ENCODE measurements at places on chromosomes 11 and 22.
A peak's percentile ranks its signal among the peaks of the same experiment; 100 is the strongest.

GRCh38 chr22:41931701-41932269 is 5.2 kb upstream of the TNFRSF13C start:
- DNase-seq: no peak

GRCh38 chr11:123509737-123510578 is 79.9 kb downstream of the GRAMD1B start:
- peak; percentile 23 for DNase-seq

- DNase-seq: peak; percentile 16
These were observed 33.5 kb downstream of the NFRKB start for GRCh38 chr11:129861702-129862522.

DNA sequence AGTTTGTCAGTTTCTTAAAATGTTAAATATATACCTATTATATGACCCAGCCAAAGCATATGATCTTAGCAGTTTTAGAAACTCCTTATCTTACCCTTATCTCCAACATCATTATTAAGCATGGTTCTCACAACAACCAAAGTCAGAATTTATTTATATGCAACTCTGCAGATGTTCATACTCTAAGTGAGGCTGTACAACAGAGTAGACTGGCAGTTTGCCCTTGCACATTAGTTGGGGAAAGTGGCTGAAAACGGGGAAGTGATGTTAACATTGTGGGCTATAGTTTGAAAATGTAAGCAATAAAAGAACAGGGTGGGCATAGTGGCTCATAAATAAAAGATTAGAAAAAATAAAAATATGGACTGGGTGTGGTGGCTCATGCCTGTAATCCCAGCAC is 49.7 kb downstream of the ATG16L2 start:
- DNase-seq: no peak

DNA sequence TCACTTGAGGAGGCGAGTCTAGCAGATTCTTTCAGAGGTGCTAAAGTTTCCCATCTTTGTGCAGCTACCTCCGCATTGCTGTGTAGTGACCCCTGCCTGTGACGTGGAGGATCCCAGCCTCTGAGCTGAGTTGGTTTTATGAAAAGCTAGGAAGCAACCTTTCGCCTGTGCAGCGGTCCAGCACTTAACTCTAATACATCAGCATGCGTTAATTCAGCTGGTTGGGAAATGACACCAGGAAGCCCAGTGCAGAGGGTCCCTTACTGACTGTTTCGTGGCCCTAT is 8.9 kb upstream of the SAMM50 start:
- DNase-seq: no peak

GRCh38 chr11:47327025-47327424 is 25.5 kb downstream of the MYBPC3 start:
- DNase-seq: no peak

DNA sequence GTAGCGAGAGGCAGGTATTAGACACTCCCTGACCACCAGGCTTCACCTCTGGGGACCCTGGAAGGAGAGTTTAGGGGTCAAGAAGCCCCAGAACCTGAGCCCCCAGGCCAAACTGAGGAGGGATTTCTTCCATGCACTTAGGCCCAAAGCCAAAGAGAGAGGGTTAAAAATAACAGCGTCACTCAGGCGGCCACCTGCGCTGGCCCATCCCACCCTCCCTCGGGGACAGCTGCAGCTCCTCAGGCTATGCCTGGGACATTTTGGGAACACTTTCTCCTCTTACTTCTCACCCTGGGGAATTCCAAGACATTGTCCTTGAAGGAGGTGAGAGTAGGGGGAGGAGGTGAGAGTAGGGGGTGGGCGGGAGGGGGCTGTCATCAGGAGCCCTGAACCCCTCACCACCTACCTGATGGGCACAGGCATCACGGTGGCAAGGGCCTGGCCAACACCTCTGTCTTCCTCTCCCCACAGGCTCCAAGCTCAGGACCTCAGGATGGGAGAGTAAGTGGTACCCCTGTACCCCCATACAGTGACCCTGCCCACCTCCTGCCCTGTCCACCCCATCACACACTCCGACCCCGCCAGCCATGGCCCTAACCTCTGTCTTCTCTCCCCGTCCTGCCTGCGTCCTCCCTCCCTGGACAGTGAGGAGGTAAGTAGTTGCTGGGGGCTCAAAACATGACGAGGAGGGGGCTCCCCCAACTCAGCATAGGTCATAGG is 583 bp downstream of the TNNI2 start:
- DNase-seq: no peak

DNA sequence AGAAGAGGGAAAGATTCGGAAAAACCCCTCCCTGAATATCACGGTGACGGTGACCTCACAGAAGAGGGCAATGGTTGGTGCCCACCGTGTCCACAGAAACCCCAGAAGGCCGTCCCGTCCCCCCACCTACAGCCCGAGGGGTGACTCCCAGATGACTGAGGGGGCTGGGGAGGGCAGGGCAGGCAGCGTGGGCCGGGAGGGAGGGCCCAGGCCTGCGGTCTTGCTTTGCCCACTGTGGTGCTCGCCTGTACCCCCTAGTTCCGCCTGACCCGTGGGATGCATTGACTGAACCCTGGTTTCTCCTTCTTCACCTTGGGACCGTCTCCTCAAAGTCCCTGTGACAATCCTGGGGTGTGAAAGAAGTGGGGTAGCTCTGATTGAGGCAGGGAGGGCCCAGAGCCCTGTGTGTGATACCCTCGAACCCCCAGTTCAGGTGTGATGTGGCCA is 526.7 kb downstream of the BRD1 start:
- no peak for DNase-seq

DNA sequence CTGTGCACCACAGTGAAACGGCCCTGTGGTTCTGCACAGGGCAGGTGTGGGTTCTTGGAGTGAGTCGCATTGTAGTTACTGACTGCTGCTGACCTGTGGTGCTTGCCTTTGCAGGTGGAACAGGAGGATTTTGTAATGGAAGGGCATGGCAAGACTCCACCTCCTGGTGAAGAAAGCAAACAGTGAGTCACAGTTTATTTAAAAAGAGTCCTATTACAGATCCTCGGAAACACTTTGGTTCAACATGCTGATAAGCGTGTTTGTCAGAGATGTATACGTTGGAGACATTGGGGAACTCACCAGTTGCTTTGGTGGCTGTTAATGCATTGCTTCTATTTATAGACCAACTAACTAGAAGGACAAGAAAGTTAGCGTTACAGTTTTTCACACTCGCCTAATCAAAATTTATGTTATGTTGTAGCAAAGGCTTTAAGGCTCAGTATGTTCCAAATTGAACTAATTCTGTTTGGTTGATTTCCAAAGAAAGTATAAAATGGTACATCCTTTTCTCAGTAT is 21.7 kb upstream of the TNRC6B start:
- no peak for DNase-seq

- no peak for DNase-seq
These were observed 88.4 kb upstream of the GNAZ start for GRCh38 chr22:22981670-22982571.

DNA sequence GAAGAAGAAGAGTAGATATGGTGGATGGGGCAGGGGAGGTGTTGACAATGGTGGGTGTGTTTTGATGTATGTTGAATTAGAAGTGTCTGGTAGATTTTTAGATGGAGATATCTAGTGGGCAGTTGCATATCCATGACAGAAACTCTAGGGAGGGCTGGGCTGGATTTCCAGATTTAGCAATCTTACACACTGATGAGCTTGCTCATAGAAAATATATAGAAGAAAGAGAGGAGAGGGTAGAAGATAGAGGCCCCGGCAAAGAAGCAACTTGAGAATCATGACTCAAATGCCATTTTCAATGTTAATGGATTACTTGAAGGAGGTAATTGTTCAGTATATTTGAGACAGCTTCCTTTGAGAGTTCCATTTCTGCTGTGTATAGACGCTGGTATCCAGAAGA is 8.2 kb downstream of the REXO2 start:
- DNase-seq: no peak

- no peak for DNase-seq
These were observed 17.8 kb upstream of the DGCR8 start for GRCh38 chr22:20062043-20062765.

DNA sequence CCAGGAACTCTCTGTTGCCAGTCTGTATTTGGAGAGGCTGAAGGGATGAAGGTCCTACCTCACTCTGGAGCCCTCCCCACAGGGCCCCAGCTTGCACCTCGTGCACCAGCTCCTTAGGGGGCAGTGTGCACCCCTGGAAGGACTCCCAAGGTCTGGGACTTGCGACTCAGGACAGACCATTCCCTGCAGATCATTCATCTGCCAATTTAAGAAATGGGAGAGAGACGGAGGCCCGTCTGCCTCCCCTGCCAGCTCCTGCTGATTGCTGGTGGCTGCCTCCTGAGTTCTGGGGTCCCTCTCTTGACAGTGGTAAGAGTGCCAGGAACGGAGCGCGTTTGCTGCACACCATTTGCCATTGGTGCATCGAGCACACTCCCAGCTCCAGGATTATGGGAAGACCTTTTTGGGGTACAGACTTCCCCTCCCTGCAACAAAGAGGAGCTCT is 27.4 kb upstream of the MALAT1 start:
- no peak for DNase-seq

- DNase-seq: no peak
These were observed 775.4 kb downstream of the LUZP2 start for GRCh38 chr11:25272214-25272613.

- DNase-seq: no peak
These were observed 52.2 kb downstream of the NFAM1 start for GRCh38 chr22:42379966-42380537.

DNA sequence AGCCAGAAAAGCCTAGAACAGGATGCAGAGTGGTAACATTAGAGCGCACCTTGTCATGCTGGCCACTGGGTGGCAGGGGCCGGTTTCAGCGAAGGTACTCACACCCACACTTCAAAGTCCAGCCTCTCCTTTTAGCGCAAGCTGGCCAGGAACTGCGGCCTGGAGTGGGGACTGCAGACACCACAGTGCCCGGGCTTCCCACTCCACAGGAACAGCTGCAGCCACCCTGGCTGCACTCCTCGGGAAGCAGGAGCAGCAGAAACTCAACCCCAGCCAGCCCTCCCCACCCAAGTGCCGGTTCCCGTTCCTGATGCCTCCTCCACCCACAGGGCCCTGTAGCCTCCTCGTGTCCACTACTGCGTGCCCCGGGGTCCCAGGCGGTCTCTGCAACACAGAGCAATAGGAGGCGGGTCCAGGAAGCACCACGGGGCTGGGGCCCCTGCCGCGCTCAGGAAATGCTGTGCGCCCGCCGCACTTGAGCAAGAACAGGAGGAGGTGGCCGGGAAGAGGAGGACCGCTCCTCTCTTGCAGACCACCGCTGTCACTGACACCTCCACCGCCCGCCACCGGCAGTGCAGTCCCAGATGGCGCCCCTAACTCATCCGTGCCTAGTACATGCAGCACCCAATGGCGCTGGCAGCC is 2.2 kb downstream of the RFPL2 start:
- no peak for DNase-seq

- no peak for DNase-seq
These were observed 88.2 kb downstream of the SIK3 start for GRCh38 chr11:117009905-117010605.

- DNase-seq: no peak
These were observed 2.4 kb downstream of the PGR start for GRCh38 chr11:101127197-101127698.

- no peak for DNase-seq
These were observed 14.8 kb upstream of the MPPED1 start for GRCh38 chr22:43396934-43397457.

DNA sequence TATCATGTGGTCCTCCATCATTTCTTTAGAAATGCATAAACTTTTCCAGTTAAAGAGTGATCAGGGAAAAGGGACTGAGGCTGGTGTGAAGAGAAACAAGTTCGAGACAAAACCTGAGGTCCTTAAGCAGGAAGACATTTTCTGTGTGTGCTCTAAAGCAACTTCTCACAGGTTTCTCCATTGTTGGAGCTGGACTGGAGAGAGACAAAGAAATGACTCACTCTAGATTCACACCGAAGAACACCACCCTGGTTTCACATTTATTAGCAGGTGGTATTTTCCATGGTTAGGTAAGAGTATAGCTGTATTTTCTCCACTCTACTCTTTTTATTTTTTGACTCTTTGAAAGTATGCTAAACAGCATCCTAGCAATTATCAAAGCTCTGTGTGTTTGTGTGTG is 736.4 kb downstream of the KCNA4 start:
- DNase-seq: no peak

GRCh38 chr11:110472858-110473257 is 43.1 kb downstream of the FDX1 start:
- DNase-seq: no peak

DNA sequence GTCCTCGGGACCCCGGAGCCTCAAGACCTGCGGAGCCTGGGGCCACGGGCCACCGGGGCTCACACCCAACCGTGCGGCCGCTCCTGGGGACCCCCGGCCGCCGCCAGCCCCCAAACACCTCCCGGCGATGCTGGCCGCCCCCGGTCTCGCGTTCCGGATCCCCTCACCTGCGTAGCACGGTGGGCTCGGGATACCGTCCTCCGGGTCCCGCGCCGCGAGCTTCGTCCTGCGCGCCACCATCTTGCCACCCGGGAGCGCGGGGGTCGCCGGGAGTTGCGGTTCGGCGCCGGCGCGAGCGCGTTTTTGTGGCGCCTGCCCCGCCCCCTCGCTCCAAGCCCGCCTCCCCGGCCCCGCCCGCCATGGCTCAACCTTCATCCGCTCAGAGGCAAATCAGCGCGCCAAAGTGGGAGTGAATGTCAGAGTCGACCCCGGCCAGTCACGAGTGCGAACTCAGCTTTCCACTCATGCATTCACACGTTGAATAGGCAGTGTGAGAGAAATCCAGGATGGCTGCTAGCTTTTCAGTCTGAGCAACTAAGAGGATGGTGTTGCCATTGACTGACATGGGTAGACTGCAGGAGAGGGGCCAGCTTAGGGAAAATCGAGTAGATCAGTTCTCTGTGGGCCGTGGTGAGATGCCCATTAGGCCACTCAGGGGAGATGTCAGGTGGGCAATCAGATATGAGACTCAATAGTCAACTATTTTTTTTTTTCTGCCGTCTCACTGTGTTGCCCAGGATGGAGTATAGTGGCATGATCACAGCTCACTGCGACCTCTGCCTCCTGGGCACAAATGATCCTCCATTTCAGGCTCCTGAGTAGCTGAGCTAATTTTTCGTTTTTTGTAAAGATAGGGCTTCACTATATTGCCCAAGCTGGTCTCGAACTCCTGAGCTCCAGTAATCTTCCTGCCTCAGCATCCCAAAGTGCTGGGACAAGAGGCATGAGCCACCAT is 28.3 kb downstream of the SERHL2 start:
- peak; percentile 81 for DNase-seq

DNA sequence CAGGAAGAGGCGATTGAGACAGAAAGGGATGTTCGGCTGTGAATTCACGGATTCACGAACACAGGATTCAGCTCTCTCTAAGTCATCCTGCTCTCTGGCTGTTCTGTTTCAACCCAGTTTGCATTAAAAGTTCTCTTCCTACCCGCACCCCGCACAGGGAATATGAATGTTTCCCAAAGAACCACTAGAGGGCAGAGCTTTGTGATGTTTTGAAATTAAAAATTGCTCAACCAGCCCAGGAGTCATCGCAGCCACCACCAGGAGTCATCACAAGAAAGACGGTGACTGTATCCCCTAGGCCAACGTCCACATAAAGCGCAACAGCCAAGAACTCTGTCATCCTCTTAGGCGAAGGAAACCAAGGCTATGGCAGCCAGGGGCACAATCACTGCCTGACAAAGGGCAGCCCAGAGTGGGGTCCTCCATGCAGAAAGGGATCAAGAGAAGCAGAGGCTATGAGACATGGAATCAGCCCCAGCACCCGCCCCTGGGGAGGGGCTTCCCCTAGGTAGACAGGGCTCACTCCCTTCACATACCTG is 122.4 kb downstream of the WT1 start:
- no peak for DNase-seq

GRCh38 chr11:134233729-134234179 is 9.3 kb downstream of the VPS26B start:
- DNase-seq: no peak

Measured in muscle of arm (tissue), 14 donors.